ENCODE measurements at places on chromosomes 2 and 18.

- DNase-seq: no peak
Observed at GRCh38 chr2:98140210-98140609, 53.2 kb downstream of the VWA3B start.

- no peak for DNase-seq
Observed at GRCh38 chr2:149333636-149334035, 3.2 kb downstream of the LYPD6 start.

GRCh38 chr2:196808083-196808665 lies 981 bp downstream of the C2orf66 start:
- DNase-seq: peak; percentile 37

- no peak for DNase-seq
Observed at GRCh38 chr2:239196474-239197021, 204.3 kb downstream of the HDAC4 start.

DNA sequence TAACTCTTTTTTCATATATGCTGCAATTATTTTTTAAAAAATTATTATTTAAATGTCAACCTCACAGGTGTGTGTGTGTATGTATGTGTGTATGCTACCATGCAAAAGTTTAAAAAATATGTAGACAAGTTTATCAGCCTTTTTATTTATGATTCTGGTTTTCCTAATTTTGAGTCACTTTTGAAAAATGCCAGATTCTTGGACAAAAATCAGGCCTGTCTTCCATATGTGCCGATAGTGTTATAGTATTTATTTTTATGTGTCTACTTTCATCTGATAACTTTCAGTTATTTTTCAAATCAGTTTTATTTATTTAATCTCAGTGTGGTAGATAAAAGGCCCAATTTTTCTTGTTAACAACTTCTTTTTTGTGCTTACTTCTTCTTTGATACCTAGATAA lies 176.2 kb downstream of the RDH14 start:
- no peak for DNase-seq

- no peak for DNase-seq
Observed at GRCh38 chr2:126568734-126569133, 87.2 kb upstream of the GYPC start.

DNA sequence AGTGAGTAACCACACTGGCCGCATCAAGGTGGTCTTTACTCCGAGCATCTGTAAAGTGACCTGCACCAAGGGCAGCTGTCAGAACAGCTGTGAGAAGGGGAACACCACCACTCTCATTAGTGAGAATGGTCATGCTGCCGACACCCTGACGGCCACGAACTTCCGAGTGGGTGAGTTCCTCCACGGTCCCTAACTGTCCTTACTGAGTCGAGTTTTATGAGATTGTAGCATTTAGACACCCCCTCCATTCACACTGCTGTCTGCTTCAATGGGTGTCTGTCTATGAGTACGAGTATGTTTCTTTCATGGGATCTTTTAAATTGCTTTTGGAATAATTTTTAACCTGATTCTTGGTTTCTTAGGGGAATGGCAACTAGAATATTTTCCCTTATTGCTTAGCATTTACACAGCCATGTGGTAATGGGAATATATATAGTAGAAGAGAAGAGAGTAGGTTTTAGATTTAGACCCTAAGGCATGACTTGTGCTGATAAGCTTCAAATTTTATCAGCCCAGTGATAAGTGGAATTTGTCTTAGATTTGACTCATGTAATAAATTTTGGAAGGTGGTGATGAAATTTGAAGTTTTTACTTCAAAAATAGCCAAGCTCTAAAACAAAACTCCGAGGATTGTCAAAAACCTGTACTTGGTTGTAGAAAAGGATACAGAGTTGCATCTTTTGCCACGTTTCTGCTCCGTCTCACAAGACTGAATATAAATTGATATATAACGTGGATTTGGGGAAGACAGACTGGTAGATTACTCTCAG lies 188.2 kb downstream of the LTBP1 start:
- DNase-seq: no peak

GRCh38 chr2:39379643-39380524 lies 57.2 kb downstream of the MAP4K3 start:
- peak; percentile 23 for DNase-seq

GRCh38 chr2:5990086-5990485 lies 297.9 kb downstream of the SOX11 start:
- DNase-seq: no peak

DNA sequence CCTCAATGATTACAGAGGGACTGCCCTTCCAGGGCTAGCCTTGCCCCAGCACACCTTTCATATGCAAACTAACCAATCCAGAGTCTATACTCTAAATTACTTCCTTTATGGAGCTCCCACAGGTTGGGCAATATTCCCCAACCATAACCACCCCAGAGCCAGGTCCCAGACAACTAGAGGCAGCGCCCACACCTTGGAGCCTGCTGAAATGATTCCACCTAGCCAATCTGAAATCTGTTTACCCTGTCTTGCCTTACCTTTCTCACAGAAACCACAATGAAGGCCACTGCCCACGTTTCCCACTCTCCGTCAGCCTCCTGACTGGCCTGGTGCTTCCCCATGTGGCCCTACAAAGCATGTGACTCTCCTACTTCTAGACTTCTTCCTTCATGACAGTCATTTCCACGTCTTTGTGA lies 62.0 kb downstream of the REEP1 start:
- DNase-seq: no peak

- DNase-seq: no peak
Observed at GRCh38 chr2:129502781-129503180, 476.7 kb upstream of the RAB6C start.

DNA sequence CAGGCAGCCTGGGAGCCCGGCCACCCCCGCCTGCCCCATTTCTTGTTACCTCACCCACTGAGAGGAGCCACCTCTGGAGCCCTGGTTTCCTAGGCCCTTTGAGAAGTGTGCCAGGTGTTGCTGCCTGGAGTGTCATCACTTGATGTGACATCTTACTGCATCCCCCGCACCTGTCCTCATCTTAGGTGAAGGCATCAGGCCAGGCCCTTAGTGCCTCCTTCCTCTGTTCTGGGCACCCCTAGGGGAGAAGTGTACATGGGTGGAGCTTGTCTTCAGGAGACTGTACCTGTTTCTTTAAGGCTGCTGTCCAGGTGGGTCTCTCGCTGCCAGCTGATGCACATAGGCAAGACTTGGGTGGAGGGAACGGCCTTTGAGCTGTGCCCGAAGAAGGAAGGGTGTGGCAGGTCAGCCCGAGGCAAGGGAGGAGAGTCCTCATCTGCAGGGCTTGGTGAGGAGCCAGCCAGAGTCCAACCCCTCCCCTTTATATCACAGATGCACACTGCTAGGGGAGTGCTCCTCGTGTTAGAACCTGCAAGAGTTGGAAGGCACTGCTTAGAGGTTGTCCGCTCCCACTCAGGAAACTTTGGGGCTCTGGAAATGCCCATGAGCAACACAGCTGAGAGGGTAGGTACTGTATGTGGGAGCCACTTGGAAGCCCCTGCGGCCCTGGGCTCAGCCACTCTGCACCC lies 45.9 kb downstream of the NCK2 start:
- DNase-seq: no peak

GRCh38 chr2:236170590-236171165 lies 2.5 kb upstream of the GBX2 start:
- DNase-seq: no peak

GRCh38 chr2:167758292-167758691 lies 489.1 kb downstream of the STK39 start:
- no peak for DNase-seq

- DNase-seq: no peak
Observed at GRCh38 chr2:66344087-66344663, 90.8 kb upstream of the MEIS1 start.

- no peak for DNase-seq
Observed at GRCh38 chr2:20635113-20635510, 15.8 kb downstream of the HS1BP3 start.

Data from NCI-H524 treated with DMSO at 0.1 percent for 48 hours (cell line).